ENCODE measurements at places on chromosomes 1 and 21. TPM values are rescaled to one million over a fixed set of nuclear protein-coding genes. Genes with fewer than 3 reads are reported as not detected.

DNA sequence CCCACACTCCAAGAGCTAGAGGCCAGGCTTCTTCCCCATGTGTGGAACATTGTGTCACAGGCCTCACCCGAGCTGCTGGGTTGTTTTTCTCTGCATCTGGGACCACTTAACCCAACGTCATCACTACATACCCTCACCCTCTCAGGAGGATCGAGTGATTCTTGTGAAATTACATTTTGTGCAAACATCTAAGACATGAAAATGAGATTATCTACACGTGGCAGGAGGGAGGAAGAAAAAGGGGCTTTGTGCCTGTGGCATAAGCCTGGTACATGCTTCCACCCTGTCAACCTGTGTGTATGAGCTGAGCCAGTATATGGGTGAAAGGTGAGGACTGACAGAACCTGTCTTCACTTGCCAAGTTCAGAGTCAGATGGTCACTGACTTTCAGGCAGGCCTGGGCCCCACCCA is 1.6 kb downstream of the CPT2 start:
- no peak for DNase-seq

GRCh38 chr21:39867198-39867650 is at the start of gene PCP4:
Gene PCP4, plus strand, starts transcription at chr21:39867438. Its CDS starts 64 bp downstream, at chr21:39867502.
- DNase-seq: peak; percentile 45

- no peak for DNase-seq
These were observed 176.3 kb upstream of the SGIP1 start for GRCh38 chr1:66357478-66358197.

- DNase-seq: no peak
These were observed 23.9 kb downstream of the GNAT2 start for GRCh38 chr1:109595531-109595930.

DNA sequence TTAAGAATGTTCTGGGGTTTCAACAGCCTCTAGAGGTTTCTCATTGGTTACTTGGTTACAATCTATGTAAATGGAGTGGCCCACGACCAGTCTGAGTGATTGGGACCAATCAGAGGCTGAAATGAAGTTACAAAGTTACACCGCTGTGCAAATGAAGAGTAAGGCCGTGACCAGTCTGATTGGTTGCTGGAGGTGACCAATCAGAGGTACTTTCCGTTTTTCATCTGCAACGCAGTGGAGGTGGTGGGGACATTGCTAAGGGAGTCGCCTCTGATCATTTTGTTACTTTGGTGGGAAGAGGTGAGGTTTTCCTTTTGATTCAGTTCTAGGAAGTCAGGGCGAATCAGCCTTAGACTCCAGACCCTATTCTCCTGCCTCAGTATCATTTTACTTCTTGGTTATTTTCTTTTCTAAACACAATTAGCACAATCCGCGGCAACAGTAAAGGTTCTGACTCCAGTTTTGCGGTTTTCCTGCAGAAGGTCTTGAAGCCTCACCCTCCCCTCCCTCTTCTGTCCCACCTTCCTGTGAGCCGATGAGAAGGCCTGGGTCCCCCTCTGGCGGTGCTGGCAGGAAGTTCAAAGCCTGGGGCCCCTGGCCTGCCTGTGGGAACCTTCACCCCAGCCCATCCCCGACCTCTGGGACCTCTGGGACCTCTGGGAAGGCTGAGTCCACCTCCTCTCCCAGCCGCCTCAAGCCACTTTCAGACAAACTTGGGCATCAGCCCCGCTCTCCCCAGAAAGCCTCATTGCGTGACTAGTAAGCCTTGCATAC is 38.7 kb upstream of the TTC34 start:
- DNase-seq: no peak

DNA sequence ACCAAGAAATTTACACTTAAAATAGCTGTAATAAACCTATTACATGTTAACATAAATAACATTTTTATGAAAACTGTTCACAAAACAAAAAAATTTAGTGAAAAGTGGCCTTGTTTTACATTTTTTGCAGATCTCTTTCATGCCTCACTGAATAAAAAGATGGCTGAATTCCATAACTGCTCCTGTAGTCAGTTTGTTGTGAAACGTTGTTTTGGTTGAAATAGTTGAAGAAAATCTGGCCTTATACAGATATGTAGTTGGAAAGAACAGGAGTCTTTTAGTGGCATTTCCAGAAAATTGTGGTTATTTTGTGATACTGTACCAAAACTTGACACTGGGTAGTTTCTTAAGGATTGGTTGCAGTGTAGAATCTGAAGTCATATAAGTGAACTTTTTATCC is 18.1 kb downstream of the ITSN1 start:
- no peak for DNase-seq

- peak; percentile 17 for DNase-seq
These were observed 137.8 kb downstream of the LMX1A start for GRCh38 chr1:165218731-165219130.

CDKN2C gene
- 18.8 TPM for total RNA-seq

DNAH14 gene
- total RNA-seq: 142 TPM

POU3F1 gene
- not detected for total RNA-seq

NCF2 gene
- 4.0 TPM for total RNA-seq

GFI1 gene
- total RNA-seq: 2.4 TPM

KIF21B gene
- 0.29 TPM for total RNA-seq
